ENCODE measurements at places on chromosomes 5 and 9.

GRCh38 chr5:42620579-42621216 lies 135.9 kb upstream of the CCDC152 start:
- no peak for DNase-seq

DNA sequence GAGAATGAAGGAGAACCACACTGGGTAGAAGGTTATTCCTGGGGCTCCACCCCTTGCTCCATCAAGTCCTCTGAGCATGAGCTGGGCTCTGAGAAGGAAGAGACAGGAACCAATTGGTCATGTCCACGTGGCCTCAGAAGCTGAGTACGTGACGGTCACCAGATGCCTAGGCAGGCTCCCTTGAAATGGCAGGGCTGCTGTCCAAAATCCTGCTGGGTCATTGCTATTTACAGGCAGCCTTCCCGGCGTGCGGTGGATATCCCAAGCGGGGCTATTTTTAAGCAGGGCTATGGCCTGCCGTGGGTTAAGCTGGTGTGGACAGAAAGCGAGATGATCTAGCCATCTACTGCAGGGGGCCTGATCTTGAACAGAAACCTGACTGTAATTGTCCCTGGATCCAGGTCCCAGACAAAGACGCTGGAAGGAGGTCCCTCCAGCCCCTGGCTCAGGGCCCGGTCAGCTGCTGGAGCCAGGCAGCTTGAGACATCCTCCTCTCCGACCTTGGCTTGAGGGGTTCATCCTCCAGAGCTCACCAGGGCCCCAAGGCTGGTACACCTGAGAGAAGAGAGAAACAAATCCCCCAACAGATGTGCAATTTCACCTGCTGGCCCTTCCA lies 550 bp upstream of the CKMT2 start:
- DNase-seq, result no peak

DNA sequence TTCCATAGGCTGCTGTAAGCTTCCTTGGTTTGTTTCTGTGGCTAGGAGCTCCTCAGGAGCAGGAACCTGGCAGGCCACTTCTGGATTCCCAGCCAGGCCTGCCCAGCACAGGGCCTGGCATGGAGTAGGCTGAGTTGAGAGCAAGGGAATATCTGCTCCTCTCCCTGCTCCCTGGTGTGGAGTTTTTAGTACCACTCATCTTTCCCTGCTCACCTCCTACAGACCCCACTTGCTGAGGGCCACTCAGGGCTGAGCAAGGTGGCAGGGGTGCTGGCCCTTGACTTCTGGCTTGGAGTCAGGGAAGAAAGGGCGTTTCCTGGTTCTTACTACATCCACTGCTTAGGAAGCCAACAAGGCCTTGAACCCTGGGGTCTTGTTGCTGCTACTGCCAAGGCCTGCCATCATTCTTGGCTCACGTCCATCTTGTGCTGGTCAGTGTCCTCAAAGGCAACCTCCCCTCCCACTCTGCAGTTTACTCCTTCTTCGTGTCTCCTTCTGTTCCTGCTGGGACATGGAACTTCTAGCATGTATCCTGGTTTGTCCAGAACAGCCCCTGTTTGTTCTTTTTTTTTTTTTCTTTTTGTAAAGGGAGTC lies 54.9 kb downstream of the PSD2 start:
- DNase-seq, result no peak

DNA sequence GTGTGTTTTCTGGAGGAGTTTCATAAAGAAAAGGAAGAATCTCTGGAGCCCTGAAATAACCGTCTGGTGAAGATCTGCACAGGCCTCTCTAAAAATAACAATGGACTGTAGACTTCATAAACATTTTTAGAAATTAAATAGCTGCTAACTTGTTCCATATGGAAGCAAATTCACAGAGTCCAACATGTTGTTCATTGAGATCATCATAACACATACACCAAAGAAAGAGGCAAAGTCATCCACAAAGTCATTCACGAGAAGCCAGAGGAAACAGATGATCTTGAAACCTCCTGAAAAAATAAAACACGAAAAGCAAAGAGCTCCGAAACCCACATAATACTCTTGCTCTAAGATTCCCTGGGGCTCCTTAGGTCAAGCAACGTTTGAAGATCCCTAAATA lies 347.8 kb downstream of the EFNA5 start:
- DNase-seq, result no peak

- DNase-seq, result no peak
Observed at GRCh38 chr9:70962761-70963440, 158.5 kb downstream of the TRPM3 start.

DNA sequence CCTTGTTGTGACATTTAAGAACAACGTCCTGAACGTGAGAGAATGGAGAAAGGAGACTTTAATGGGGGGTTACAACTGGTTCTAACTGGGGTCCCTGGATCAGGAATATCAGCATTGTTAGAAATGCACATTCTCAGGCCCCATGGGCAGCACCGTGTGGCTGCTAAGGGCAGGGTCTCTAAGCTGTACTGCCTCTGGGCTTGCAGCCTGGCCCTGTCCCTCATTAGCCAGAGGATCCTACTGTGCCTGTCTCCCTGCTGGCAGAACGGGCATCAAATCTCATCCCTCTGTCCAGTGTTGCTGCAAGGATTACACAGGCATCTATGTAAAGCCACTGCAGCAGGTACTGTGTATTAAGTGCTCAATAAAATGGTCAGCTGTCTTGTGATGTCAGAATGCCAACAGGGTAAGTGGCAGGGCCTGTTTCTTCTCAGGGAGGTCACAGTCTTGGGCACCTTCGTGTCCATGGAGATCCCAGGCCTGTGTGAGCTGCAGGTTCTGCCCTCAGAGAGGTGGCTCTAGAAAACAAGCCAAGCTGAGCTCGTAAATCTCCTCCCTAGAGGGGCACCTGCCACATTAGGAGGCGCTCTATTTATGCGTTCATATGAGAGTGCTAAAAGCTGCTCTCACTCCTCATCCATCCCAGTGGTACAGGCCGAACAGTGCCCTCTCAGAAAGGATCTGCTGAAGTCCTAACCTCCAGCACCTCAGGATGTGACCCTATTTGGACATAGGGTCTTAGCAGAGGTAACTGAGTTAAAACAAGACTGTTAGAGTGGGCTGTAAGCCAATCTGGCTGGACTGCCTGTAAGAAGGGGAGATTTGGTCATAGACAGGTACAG lies 210.5 kb downstream of the GADD45G start:
- DNase-seq, result no peak

- DNase-seq, result no peak
Observed at GRCh38 chr5:33322632-33323031, 118.1 kb upstream of the TARS1 start.

GRCh38 chr5:126921241-126922091 lies 108.9 kb downstream of the MARCHF3 start:
- no peak for DNase-seq

- no peak for DNase-seq
Observed at GRCh38 chr5:151077967-151078366, 2.9 kb downstream of the TNIP1 start.

DNA sequence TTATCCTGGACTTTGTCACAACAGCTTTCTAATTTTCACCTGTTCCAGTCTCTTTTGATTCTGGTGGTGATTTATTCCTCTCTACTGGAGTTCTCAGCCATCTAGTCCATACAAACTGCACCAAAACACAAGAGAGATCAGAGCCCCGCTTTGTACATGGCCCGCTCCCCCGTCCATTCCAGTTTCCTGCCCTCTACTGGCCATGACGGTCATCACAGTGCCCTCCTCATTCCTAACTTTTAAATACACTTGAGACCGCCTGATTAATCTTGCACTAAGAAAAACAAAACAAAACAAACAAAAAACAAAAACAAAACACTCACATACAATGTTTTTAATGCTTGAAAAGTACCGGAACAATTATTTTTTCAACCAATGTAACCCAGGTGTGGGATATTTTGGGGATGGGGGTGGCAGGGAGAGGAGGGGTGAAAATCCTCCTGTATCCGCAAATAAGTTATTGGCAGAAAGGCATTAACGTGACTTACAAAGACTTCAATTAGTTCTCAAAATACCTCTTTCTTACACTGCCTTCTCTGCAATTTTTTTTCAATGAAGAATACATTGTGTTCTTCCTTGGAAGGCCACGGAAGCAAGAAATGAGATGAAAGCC lies 84.8 kb upstream of the PAM start:
- DNase-seq, result no peak

DNA sequence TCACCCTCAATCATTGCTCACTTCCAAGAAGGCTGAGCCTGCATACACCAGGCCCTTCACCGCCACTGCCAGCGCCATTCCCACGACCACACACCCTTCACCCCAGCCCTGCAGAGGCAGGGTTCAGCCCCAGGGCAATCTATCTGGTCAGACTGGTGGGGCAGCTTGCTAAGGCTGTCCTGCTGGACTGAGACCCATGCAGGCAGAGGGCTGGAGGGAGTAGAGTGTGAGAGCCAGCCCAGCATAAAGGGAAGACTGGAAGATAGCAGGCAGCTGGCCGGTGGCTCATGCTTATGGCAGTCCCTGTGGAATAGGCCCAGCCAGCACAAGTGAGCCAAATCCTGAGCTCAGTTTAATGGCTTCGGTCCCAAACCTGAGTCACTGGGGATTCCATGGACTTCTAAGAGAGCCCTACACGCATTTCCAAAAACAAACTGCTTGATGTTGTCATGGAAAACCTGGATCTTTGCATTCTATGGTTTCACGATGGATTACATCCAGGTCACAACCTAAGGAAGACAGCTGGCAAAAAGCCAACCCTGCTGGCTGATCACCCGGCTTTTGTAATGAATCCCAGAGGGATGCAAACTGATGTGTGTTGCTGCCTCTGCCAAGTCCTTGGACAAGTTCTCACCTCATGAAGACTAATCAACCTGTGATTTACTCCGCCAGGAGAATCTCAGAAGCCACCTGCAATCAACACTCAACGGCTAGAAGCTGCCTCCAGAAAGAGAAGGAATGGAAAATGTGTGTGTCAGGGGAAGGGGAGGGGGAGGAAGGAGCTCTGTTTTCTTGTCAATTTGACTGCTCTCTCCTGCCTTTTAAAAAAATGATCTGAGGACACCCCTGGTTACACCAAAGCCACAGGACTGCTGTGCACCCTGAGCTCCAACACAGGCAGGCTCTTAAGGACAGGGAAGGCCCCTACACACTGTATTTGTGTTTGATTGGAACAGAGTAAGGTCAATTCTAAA lies 143.6 kb downstream of the LHFPL2 start:
- peak; percentile 98 for DNase-seq

Data from HCEC 1CT (cell line).